ENCODE measurements at places on chromosomes 3 and 15.

DNA sequence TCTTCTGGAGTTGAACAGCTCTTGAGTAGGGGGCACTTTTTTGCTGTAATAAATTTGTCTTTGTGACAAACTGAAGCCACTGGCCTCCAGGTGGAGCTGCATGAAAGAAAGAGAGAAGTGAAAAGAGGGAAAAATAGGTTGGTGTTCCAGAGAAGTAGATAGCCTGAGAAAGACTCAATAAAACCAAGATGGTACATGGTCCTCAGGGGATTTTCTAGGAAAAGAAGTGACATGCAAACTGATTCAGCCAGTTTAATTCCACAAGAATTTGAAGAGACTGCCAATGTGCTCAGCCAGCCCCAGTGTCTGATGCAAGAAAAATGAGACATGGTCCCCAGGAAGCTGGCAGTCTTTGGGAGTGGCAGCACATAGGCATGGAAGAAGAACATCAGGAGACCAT is 152.7 kb downstream of the CD47 start:
- DNase-seq: peak; percentile 30

DNA sequence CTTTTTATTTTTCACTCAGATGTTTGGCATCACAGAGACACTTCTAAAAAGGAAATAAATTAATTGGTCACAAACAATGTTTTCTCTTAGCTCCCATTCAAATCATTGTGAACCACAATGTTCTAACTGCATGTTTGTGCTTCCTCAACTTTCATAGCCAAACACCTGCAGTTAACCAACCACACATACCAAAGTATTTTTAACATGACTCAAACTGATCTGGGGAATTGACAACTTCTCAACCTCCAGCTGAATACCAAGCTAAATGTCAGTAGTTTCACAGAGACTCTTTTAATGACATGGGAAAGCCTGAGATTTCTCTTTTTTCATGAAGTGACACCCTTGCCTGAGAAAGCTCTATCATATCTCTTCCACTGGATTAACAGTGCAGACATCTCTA is 217.9 kb upstream of the MME start:
- no peak for DNase-seq

DNA sequence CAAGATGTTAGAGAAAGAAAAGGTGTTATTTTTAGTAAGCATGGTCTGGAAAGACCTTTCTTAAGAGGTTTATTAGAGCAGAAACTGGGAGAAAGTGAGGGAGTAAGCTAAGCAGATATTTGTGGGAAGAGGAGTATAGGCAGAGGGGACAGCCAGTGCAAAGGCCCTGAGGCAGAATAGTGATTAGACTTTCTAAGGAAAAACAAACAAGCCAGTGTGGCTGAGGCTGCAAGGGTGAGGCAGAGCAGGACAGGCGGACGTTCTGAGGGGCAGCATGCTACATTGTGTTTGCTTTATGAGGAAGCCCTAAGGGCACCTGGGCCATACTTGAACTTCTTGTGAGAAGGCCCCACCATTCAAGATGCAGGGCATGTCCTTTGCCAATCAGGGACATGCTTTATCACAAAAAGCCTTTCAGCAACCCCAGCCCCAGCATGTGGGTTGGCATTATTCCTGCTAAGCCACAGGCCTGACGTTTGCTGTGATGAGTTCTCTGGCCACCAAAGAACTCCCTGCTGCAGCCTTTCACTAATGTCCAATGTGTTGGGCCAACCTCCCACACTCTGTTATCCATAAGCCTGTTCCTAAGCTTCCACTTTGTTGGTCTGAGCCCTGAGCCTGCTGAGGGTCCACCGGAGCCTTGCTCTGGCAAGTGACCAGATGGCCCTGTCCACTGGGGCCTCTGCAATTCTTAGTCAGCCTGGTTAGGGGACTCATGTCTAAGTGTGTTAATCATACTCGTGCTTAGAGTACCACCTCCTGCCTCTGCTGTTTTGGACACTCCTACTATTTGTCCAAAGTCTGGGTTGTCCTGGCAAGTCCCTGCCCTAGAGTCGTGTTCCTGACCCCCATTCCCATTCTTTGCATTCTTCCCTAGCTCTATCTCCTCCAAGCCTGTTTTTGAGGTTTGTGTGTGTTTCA is 209.9 kb upstream of the CTNNB1 start:
- no peak for DNase-seq

GRCh38 chr3:197510642-197511018 is 45.1 kb downstream of the BDH1 start:
- DNase-seq: no peak

GRCh38 chr15:90883976-90884718 is at the start of gene FES:
FES (plus strand) TSS chr15:90884504; CDS start chr15:90885046, 542 bp downstream.
- DNase-seq: no peak

DNA sequence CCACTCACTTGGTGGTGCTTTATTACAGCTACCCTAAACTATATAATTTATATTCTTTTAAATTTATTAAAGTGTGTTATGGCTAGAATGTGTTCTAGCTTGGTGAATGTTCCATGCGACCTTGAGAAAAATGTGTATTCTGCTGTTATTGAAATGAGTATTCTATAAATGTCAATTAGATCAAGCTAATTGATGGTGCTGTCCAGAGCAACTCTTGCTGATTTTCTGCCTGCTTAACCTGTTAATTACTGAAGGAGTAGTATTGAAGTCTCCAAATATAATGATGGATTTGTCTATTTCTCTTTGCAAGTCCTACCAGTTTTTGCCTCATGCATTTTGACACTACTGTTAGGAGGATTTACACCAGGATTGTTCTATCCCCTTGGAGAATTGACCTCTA is 3.2 kb upstream of the TEX9 start:
- no peak for DNase-seq

GRCh38 chr3:128879991-128880390 is 571 bp downstream of the ACAD9 start:
- DNase-seq: no peak

DNA sequence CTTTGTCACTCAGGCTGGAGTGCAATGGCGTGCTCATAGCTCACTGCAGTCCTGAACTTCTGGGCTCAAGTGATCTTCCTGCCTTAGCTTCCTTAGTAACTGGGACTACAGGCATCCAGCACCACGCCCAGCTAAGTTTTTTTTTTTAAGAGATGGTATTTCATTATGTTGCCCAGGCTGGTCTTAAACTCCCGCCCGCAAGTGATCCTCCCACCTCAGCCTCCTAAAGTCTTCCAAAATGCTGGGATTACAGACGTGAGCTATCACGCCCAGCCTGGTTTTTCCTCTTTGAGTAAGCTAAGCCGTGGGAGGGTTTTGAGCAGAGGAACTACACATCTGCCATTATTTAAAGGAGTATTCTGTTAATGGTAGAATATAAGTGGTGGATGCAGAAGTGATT is 7.4 kb upstream of the LRRFIP2 start:
- no peak for DNase-seq

DNA sequence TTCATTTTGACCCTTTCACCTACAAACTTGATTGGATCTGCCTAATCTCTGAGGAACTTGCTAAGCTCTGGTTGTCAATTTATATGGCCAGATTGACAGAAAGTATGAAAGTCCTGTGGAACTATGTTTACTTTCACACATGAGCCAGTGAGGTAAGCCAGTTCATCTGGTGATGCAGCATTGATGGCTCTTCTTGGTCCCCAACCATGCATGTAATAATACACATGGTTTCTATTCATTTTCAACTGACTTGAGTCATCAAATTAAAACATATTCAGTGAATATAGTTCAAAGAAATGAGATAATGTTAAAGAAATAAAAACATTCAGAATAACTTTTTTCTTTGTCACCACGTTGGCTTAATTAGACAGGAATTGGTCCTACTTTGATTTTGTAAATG is 336.1 kb upstream of the THBS1 start:
- DNase-seq: no peak

GRCh38 chr3:12890610-12891390 is 49.4 kb upstream of the RPL32 start:
- no peak for DNase-seq

DNA sequence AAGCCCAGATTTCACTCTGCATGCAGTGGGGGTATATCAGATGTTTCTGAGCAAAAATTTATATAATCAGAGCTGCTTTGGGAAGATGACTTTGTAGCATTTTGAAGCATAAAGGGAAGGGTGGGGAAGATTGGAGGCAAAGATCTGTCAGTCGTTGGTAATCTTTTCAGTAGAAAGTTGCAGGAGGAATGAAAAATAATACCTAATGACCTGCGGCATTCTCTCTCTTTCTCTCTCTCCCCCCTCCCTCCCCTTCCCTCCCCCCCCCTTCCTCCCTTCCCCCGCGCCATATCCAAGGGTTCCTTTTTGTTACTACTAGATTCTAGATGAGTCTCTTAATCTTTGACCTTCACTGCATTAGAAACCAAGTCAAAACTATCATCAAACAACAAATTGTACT is 1.5 kb upstream of the DMXL2 start:
- DNase-seq: no peak

DNA sequence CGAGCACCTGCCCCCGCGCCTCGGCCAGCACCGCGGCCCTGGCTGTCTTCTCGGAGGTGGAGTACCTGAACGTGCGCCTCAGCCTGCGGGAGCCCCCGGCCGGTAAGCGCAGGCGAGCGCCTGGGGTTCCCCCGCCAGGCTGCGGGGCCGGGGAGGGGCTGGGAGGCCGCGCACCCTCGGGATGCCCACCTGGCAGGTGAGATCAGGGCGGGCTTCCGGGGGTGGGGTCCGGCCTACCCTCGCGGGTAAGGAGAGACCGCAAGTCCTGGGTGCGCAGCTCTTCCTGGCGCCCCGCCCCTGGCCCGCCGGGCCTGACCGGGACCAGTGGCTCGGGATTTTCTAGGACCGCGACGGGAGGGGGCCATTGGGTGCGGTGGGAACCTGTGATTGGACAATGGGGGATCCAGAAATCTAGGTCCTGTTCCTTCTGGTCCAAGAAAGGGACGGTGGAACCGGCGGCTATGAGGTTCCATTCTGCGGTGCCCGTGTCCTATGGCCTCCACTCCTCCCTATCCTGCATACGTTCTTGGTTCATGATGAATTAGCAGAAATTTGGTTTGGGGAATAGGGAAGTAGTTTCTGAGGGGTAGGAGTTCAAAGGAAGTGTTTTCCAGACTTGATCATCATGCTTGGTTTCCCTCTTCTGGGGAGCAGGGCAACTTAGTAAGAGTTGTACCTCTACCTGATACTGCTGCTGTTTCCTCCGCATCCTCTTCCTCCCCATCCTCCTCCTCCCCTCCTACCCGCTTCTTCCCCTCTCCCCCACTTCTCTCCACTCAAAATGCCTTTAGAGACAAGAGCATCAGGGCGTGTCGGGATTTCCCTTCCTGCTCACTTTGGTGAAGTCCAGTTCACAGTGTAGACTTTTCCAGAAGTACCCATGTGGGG is 808 bp downstream of the ARRDC4 start:
- peak; percentile 11 for DNase-seq

DNA sequence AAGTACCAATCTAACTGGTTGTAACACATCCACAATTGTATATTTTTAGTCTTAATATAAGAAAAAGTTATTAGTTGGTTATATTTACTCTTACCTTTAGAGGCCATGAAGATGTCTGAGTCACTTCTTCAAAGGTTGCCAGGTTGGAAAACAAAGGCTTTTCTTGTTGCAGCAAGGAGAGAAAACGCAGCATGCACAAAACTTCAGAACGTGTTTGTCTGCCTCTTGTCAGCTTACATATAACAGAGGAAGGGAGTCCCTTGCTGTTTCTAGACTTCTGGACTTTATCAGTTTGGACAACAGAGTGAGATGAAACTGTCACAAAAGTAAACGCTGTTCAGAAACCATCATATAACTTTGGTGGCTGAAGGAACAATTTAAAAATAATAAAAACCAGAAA is at the start of gene PLSCR5:
Gene PLSCR5, minus strand, starts transcription at position 241 of the 400 bp plus-strand sequence. Its CDS starts 134 bp downstream, at position 107.
- DNase-seq: no peak

- no peak for DNase-seq
Measured at GRCh38 chr15:93478947-93479346, 389.9 kb upstream of the RGMA start.

DNA sequence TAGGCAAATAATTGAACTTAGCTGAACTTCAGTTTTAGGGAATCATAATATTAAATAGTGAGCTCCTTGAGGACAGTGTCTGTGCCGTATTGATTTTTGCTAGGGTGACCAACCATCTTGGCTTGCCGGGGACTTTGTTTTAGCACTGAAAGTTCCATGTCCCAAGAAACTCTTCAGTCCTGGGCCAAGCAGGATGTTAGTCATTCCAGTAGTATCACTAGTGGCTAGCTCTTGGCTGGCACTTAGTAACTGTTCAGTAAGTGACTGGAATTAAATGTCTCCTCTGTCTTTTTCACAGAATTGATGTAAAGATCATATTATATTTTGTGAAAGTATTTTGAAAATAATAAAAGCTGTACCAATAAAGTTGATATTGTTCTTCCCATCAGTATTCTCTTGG is 42.3 kb downstream of the RSRC1 start:
- DNase-seq: no peak

GRCh38 chr3:150411976-150412375 is 3.9 kb downstream of the TSC22D2 start:
- DNase-seq: no peak

DNA sequence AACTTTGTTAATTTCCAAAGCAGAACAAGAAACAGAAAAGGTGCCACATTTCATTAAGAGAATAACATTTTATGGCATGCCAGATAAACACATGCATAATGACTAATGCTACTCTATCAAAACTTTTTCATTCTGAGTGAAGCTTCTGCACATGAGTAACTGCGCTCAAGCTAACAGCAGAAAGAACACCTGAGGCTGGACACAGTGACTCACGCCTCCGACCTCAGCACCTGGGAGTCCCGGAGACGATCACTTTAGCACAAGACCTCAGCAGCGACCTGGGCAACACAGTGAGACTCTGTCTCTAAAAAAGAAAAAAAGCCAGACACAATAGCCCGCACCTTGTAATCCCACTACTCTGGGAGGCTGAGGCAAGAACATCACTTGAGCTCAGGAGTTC is 70.6 kb downstream of the ACAP2 start:
- DNase-seq: no peak

DNA sequence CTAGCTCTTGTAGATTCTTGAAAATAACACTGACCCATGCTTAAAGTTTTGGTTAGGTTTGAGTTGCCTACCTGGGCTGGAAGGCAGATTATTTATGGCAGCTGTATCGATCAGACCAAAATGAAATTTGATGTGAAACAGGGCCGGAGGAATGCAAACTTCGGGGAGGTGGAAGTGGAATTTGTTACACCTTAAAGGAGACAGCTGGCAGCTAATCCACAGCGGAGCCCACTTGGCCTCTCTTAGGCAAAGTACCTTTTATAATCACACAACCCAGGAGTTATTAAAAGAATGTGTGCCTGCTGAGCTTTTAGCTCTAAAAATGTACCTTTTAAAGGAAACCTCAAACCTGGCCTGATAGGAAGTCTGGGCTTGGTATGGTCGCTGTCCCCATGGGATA is 250.9 kb upstream of the TPM1 start:
- DNase-seq: no peak

DNA sequence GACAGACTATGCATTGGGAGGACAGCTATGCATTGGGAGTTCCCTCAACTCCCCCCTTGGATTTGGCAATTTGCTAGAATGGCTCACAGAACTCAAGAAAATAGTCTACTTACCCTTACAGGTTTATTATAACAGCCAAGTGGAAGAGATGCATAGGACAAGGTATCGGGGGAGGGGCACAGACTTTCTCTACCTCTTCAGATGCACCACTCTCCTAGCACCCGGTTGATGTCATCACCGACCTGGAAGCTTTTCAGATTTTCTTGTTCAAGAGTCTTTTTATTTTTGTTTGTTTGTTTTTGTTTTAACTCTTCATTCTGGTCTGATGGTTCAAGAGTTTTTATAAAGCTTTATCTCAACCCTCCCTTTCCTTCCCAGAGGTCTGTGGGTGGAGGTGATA is 20.7 kb upstream of the ADAMTS9 start:
- no peak for DNase-seq
